DMS 273 treated with DMSO at 0.1 percent for 48 hours (cell line): ENCODE measurements at places on chromosomes 1 and 21.

DNA sequence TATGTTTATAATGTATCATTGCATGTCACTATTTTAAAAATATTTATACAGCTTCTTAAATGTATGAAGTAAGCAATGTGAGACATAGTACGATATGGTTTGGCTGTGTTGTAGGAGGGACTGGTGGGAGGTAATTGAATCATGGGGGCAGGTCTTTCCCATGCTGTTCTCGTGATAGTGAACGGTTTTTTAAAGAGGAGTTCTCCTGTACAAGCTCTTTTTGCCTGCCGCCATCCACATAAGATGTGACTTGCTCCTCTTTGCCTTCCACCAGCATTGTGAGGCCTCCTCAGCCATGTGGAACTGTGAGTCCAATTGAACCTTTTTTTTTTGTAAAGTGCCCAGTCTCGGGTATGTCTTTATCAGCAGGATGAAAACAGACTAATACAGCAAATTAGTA is 10.3 kb downstream of the ABCD3 start:
- DNase-seq, result no peak

- DNase-seq, result no peak
Observed at GRCh38 chr1:104295511-104295910, 545.8 kb downstream of the AMY1C start.

- no peak for DNase-seq
Observed at GRCh38 chr1:21868941-21869454, 56.9 kb downstream of the LDLRAD2 start.

- DNase-seq, result no peak
Observed at GRCh38 chr1:36139521-36139920, 9.8 kb downstream of the TRAPPC3 start.

DNA sequence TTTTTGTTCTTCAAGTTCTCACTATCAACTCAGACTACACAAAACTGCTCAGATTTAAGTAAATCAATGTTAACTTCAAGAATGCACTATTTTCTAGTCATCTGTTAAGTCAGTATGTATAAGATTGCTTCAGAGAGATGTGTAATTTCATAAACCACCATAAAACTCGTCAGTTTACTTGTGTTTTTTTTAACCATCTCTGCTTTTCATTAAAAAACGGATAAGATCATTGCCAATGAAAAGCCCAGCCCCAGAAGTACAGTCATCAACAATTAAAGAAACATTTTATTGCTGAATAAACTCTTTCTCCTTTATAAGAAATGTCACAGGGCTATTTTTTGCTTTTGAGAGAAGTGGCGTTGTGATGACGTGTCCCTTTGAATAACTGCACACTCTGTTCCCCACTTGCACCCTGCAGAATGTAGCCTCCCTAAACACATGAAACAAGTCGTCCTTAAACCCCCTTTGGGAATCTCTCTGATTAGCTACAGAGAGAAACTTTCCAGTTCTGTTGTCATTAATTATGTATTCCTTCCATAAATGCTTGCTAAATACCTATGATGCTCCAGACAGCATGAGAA is 202.7 kb upstream of the FOXD3 start:
- no peak for DNase-seq
